Left colon (tissue), 2 donors: ENCODE measurements at places on chromosomes 1 and 21. TPM values are rescaled to one million over a fixed set of nuclear protein-coding genes. Genes with fewer than 3 reads are reported as not detected.

The RUNX3 gene
- total RNA-seq: 1.6 TPM

The FCRL5 gene
- 2.2 TPM for total RNA-seq

The RGS8 gene
- total RNA-seq: not detected

The CFHR5 gene
- total RNA-seq: not detected

The FOXE3 gene
- total RNA-seq: not detected

- peak; percentile 58 for DNase-seq
Measured at GRCh38 chr1:20367116-20367585, 76.5 kb downstream of the VWA5B1 start.

- DNase-seq: no peak
Measured at GRCh38 chr1:81452693-81453366, 347.9 kb upstream of the ADGRL2 start.

DNA sequence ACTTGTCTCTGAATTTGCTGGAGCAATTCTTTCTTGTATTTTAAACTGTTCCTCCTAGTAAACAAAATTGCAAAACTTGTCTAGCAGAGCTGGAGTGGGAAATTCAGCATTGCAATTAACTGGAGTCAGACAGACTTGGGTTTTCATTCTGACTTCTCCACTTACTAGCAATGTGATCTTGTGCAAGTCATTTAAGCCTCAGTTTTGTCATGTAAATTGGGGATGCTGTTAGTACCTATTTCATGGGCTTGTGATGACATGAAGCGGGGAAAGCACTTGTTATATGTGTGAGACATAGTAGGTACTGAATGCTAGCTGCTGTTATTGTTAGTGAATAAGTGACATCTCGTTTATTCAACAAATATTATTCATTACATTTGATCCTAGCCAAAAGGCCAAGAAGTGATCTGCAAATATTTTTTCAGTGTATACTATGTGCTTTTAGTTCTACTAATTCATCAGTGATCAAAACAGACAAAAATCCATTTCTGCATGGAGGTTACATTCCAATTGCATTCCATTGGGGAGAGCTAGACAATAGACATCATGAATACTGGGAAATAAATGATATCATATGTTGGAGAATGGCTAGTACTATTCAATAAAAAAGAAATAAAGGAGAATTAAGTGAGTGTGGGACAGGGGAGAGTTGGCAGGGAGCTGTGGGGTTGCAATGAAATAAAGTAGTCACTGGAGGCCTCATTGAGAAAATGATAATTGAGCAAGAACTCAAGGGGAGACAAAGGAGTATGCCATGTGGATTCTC lies 47.1 kb downstream of the CACHD1 start:
- no peak for DNase-seq

- no peak for DNase-seq
Measured at GRCh38 chr1:196380316-196380715, 227.9 kb downstream of the KCNT2 start.
